ENCODE measurements at places on chromosomes 3 and 15.

GRCh38 chr3:194565597-194566190 is 67.5 kb downstream of the TMEM44 start:
- peak; percentile 86 for DNase-seq

- no peak for DNase-seq
Measured at GRCh38 chr3:43014241-43014640, 35.1 kb downstream of the GASK1A start.

- DNase-seq = peak; percentile 11
Measured at GRCh38 chr15:70156671-70157271, 59.1 kb upstream of the TLE3 start.

- DNase-seq = peak; percentile 60
Measured at GRCh38 chr15:32786906-32787305, 69.1 kb downstream of the GREM1 start.

- no peak for DNase-seq
Measured at GRCh38 chr3:48601622-48601994, 6.5 kb upstream of the COL7A1 start.

GRCh38 chr3:102124282-102124681 is 275.0 kb downstream of the NFKBIZ start:
- peak; percentile 19 for DNase-seq

DNA sequence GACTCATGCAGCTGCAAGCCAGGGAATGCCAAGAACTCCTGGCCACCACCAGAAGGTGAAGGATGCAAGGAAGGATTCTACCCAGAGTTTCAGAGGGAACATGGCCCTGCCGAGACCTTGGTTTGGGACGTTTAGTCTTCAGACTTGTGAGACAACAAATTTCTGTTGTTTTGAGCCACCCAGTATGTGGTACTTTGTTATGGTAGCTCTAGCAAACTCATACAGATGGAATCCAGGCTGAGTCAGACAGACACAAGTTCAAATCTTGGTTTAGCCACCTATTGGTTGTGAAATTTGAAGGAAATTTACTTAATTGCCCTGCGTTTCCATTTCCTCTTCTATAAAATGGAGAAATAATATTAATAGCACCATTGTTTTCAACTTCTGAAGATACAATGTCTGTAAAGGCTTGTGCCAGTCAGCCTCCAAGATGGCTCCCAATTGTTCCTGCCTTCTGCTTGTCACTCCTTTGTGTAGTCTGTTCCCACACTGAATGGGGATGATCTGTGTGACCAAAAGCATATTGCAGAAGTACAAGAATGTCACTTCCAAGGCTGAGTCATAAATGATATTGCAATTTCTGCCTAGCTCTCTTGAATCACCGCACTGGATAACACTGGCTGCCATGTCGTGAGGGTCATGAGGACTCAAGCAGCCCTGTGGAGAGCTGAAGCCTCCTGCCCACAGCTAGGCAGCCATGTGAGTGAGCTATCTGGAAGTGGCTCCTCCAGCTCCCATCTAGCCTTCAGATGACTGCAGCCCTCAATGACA is 223.5 kb upstream of the PROK2 start:
- peak; percentile 50 for DNase-seq

DNA sequence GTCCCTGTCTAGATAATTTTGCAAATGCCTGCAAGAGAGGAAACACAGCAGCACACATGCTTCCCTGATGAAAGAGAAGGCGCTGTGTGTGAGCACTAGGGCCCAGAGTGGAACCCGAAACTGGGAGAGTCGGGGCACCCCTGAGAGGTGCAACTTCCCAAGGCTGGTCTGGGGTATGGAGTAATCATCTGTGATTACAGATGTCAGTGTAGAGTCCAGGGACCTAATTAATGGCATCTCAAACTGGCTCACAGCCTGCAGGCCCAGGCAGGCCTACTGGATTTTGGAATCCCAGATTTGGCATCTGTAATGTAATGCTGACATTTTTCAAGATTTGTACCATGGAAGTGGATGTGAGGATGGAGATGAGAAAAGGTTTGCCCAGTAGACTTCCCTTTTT is 29.4 kb downstream of the PGPEP1L start:
- DNase-seq = no peak

- DNase-seq = no peak
Measured at GRCh38 chr3:143183665-143183964, 64.0 kb downstream of the CHST2 start.

DNA sequence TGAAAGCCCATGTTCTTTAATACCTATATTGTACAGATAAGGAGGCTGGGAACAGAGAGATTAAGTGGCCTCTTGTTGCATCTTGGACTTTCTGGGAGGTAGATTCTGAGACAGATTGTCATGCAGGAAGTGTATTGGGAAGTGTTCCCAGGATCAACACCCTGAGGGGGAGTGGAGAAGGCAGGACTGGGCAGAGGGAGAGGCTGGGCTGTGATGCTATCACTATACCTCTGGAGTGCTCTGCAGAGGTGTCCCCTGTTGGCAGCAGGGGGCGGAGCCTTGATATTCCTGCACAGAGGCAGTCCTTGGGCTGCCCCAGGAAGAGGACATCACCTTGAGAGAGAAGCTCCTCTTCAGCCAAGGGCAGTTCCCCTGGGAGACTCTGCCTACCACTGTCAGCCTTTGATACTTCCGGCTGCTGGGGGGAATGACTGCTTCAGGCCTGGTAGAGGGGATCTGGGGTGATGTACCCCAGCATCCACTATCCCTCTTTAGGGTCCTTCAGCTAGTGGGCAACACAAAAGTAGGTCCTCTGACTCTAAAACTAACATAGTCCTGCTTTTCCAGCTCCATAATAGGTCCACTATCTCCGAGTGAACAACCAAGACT is 97.4 kb upstream of the RNU6-1 start:
- peak; percentile 56 for DNase-seq

DNA sequence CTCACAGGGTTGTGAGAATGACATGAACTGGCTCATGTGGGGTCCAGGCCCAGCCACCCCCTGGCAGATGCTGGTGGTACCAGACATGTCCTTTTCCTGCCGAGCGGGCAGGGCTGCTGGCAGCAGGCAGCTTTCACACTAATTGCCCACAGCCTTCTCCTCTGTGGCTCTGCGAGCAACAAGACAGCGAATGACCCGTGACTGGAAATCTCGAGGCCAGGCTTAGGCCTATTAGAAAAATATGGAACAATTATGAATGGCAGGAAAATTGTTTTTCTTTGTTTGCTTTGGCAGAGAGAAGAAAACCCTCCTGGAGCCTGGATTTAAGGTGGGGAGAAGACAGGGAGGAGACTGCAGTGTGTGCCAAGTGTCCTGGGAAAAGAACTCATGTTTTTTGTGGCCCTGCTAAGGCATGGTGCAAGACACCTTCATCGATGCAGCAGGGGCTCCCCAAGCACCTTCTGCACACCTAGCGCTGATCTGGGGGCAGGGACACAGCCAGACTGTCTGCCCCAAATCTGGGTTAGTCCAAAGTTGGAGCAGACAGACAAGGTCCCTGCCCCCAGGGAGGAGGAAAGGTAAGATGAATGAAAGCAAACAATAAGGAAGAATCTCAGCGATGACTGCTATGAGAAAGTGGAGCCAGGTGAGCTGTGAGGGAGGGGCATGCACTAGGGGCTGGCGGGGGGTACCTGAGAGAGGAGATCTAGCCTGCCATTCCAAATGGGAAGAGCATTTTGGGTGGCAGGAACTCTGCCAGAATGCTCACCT is 193.8 kb upstream of the TLE3 start:
- DNase-seq = no peak

DNA sequence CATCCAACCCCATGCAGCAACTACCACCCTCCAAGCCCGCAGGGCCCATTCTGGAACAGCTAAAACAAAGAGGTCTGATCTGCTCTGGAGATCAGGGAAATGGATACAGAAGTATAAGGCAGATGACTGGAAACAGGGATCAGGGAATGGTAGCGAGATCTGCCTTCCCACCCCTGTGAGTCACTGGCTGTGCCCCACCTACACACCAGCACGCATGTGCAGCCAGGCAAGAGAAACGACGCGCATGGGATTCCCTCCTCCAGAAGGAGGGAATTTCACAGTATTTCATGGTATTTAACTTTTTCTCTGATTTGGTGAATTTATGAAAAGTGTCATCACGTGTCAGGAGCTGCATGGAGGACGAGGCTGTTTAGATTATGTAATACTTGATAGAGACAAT is 116.7 kb downstream of the ARRDC4 start:
- no peak for DNase-seq

DNA sequence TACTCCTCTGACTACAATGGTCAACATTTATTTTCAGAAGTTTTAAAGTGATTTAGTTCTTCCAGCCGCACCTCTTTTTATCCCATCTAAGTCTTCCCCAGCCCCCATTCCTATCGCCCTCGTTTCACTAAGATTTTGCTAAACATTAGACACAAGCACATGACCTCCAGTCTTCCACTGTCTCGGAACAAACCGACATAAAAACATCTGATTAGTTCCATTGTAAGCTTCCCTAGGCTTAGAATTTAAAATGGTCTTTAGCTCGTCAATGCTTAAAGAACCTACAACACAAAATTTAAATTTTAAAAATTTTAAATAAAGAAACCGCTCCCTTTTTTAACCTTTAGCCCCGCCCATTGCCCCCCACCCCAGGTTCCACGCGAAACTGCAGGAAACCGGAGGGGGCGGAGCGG is 284 bp upstream of the TSC22D2 start:
- peak; percentile 71 for DNase-seq

- DNase-seq = no peak
Measured at GRCh38 chr3:128800241-128801187, 74.5 kb downstream of the RAB7A start.

- DNase-seq = no peak
Measured at GRCh38 chr15:96166223-96167200, 164.0 kb upstream of the NR2F2 start.

DNA sequence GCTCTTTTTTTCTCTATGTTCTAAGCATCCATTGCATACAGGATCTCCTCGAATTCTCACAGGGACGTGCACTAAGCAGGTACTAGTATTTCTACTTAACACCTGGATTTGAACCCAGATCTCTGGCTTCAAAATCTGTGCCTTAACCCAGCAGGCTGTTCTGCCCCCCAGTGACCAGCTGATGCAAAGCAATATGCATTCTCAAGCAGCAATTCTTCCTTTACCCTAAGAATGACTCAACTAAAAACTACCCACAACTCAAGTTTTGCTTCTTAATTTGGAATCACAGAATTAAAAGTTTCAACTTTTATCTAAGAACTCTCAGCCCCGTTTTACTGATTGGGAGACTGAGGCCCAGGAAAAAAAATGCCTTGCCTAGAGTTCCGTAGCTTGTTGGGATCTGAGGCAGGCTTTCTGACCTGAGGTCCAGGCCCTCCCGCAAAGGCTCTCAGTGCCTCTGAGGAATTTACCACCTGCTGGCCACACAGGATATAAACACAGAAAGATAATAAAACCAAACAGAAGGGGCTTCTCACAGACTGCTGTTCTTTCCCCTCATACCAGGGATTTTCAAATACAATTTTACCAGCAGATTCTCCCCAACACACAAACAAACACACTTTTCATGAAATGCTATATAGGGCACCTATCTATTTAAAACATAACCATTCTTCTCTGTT is 115.4 kb upstream of the RAD18 start:
- DNase-seq = no peak

GRCh38 chr3:176824811-176825210 is 372.5 kb downstream of the TBL1XR1 start:
- DNase-seq = no peak

- DNase-seq = no peak
Measured at GRCh38 chr15:56036546-56037067, 43.2 kb upstream of the NEDD4 start.

GRCh38 chr15:41779662-41780157 is 5.4 kb downstream of the MAPKBP1 start:
- DNase-seq = no peak

GRCh38 chr3:97612632-97613031 is 151.9 kb upstream of the ARL6 start:
- DNase-seq = no peak

- peak; percentile 11 for DNase-seq
Measured at GRCh38 chr3:134796281-134797056, 1.4 kb downstream of the EPHB1 start.

DNA sequence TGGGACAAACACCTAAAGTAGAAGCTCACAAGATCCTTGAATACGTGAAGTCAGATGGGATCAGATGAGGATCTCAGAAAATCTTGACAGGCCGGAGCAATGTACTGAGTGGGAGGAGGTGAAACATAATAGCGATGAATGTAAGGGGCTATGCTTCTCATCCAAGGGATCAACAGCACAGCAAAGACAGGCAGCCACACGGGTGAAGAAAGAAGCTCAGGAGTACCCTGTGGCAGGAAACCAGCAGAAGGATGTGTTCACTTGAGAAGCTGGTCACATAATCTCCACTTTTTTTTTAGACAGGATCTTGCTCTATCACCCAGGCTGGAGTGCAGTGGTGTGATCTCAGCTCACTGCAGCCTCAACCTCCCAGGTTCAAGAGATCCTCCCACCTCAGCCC is 92.4 kb downstream of the MEGF11 start:
- no peak for DNase-seq

- DNase-seq = no peak
Measured at GRCh38 chr15:79167776-79168175, 77.2 kb upstream of the RASGRF1 start.
